ENCODE measurements at places on chromosomes 4 and X.

DNA sequence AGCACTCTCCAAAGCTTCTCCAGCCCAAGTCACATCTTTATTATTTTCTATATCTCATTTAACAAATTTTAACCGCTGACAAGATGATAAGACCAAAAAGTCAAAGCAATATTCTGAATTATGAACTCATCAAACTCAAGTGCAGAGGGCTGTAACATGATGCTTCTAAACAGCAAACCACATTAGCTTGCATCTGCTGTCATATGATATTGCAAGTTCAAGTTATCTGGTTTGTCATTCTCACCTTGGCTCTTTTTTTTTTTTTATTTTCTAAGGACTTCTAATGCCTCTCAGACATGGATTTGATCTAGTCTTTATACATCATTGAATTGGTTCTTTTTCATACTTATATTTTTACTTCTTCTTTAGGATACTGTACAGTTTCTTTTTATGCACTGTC lies 93.4 kb downstream of the SLC10A7 start:
- DNase-seq: no peak

- peak; percentile 21 for DNase-seq
Observed at GRCh38 chr4:25908491-25908901, 5.5 kb upstream of the SMIM20 start.

DNA sequence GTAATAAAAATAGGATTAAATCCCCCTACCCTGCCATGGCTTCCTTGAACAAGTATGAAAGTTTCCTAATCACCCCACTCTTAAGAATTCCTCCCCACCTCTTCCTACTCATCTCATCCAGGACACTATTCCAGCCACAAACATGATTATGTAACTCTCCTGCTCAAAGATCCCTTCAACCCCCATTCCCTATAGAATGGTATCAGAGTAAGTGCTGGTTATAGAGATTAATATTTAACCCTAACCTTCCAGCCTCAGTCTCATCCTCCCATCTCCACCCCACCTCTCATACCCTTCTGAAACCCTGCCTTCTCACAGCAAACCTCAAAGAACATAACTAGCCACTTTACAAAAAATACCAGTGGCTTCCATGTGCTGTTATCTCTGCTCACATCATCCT lies 155.1 kb downstream of the PPP3CA start:
- no peak for DNase-seq

DNA sequence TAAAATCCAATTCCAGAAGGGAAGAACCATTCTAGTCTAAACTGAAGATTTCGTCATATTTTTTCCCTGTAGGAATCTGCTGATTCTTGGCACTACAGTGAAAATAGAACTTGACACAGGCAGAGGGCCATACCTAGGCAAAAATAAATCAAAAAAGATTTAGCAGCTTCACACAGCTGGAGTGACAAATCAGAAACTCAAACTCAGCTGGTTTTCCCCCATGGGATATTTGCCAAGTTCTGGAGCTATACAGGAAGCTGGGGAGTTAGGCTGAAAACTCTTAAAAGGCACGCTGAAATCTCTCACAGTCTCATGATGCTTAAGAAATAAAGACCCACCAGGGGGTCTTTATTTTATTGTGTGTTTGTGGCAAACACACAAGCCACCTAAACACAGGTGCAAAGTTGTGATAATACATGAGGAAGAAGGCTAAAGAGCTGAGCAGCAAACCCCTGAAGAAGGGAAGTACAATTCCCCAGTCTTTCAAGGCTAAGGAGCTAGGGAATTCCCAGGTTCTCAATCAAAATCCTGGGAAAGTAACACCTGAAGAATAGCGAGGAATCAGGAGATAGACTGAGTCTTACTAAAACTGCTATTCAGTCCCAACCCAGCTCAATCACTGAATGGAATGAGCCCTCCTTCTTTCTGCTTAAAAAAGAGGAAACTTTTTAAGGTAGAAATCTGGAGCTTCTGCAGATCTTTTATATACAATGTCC lies 32.1 kb upstream of the BEND2 start:
- no peak for DNase-seq

- DNase-seq: peak; percentile 44
Observed at GRCh38 chr4:7771541-7772507, 167.8 kb downstream of the AFAP1 start.

DNA sequence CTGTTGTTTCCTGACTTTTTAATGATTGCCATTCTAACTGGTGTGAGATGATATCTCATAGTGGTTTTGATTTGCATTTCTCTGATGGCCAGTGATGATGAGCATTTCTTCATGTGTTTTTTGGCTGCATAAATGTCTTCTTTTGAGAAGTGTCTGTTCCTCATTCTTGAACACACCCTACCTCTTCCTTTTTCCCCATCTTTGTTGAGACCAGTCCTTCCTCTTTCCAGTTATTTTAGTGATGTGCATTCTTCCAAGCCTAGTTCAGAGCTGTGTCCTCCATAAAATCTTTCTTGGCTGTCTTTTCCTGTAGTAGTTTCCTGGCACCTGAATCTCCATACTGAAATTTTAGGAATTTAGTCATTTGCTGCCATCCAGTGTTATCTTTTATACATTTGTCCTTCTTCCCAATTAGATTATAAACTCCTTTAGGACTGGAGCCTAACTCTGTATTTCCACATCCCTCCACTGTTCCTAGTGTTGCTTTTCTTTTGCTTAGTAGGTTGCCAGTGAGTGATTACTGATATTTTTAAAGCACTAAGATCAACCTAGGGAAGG lies 11.4 kb downstream of the FHIP1A start:
- DNase-seq: peak; percentile 72

DNA sequence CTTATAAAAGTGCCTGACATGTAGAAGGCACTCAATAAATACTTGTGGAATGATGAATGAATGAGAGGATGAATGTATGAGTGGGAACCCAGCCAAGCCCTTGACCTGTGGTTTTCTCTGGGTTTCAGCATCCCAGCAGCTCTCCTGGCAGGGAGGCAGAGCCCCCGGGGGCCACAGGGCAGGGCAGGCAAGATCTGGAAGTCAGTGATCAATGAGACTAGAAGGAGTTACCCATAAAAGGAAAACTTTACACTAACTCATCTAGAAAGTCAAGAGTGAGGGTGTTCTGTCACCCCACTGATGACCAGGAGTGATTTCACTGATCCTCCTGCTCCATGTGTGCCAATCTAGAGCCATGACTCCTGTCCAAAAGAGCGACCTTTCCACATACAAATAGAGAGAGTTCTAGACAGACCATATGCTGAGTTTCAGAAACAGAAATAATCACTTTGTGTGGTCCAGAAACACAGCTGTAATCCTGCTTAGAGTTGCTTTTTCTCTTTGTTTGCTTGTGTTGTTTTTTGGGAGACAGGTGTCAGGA lies 37.4 kb downstream of the MGARP start:
- no peak for DNase-seq

- DNase-seq: peak; percentile 90
Observed at GRCh38 chr4:184896868-184897715, 71.3 kb upstream of the ACSL1 start.

DNA sequence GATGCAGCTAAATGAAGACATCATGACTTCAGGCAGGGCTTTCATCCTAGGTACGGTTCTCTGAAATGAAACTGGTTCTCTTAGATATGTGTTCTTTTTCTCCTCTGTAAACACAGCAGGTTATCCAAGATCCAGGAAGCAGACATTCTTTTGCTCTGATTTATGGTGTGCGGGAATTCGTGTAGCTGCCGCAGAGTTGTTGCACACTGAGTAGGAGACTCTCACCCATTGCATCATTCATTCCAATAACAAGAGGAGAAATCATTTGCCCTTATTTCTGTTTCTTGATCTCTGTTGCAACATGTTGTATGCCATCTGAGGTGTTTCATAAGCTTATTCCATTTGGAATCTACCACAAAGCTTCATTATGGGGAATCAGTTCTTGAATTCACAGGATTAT lies 133.6 kb upstream of the VCX2 start:
- DNase-seq: no peak

- no peak for DNase-seq
Observed at GRCh38 chr4:101345596-101346350, 1.6 kb downstream of the PPP3CA start.

GRCh38 chrX:150635952-150636351 lies 57.2 kb upstream of the MTMR1 start:
- no peak for DNase-seq

- no peak for DNase-seq
Observed at GRCh38 chr4:3365326-3365725, 72.5 kb downstream of the RGS12 start.

DNA sequence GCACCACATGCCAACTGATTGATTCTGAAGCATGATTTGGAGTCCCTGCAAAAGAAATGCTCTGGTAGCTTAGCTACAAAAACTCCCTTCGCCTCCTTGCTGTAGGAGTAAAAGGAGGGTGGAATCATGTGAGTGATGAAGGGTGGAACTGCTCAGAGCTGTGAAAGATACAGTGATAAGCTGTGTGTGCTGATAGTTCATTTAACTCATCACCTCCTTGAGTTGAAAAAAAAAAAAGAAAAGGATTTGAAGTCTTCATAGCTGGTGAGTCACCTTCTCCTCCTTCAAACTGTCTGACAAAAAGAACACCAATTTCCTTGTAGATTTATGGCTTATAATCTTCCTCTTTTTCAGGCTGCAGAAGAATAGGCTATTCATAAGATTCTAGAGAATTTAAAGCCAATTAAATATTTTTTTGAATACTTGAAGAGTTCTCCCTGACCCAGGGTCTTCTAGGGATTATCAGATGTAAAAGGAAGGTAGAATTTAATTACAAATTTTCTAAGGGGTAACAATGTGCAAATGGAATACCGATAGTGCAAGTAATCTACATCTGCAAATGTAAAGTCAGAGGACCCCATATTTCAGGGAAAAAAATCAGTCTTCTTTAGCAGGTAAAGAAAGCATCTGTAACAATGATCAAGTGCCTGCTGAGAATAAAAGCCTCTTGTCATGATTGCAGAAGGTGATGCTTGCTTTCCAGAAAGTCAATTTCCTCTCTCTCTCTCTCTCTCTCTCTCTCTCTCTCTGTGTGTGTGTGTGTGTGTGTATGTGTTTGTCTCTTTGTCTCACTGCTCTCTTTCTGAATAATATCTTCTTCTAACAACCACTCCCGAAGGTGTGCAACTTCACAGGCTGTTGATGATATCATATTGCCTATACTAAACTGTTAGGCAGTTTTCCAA lies 208.8 kb upstream of the VEGFC start:
- DNase-seq: peak; percentile 88

GRCh38 chrX:29257521-29257920 lies 670.3 kb downstream of the IL1RAPL1 start:
- no peak for DNase-seq

DNA sequence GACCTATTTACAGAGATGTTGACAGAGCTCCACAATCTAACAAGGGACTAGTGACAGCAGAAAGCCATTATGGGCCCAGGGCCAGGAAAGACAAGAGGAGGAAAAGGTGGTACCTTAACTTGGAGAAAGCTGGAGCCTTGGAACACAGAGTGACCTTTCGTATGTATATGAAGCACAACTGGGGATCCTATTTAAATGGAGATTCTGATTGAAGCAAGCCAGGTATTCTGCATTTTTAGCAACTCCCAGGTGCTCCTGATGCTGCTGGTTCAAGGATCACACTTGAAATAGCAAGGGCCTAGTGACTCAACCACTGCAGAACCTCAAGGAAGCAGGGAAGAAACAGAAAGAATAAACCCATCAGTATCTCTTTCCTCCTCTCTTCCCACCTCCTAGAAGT lies 99.4 kb downstream of the TMEM47 start:
- no peak for DNase-seq

- DNase-seq: no peak
Observed at GRCh38 chr4:165799384-165799815, 73.6 kb upstream of the TLL1 start.

- DNase-seq: no peak
Observed at GRCh38 chrX:115177932-115178331, 11.3 kb upstream of the RBMXL3 start.

- peak; percentile 50 for DNase-seq
Observed at GRCh38 chr4:102625232-102625930, 124.2 kb downstream of the NFKB1 start.

DNA sequence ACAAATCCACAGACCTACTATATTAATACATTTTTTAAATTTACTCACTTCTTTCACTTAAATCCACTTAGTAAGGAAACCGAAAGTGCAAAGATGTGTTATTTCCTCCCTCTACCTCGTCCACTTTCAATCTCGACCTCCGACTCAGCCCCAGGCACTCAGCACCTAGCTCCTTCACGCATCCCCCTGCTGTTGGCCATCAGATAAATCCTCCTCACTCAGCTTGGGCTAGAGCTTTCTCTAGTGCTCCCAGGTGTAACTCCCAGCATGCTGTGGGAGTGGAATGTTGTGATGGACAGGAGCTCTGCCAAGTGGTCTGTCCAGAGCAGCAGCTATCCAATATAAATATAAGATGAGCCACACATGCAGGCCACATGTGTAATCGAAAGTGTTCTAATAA lies 26.7 kb upstream of the TEC start:
- no peak for DNase-seq

DNA sequence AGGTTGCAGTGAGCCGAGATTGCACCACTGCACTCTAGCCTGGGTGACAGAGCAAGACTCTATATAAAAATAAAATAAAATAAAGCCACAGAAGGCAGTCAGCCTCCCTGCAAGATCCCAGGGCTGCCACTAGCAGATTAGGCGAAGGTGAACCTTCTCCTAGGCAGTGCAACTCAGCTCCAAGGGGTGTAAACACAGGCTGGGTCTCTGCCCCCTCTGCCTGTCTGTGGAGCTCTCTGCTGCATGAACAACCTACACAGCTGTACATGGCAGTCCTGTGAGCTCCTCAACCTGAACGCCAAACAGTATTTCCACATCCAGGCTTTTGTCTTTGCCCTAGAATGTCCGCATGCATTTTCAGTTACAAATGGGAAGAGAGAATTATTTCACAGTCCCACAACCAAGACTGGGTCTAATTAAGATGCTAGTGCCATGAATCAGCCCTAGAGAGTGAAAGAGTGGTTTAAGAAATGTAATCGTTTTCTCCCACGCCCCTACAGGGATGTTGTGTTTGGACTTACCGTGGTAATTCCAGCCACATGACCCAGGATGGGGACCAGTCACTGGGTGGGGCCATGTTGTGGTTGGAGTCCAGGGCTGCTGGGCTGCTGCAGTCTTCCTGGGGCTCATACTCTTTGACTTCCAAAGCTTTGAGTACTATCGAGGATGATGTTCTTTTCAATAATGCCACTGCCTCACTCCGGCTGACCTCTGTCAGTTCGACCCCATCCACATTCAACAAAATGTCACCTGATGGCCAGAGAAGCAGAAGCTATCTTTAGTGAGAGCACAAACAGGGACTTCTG lies 99.0 kb downstream of the FIP1L1 start:
- DNase-seq: peak; percentile 11

DNA sequence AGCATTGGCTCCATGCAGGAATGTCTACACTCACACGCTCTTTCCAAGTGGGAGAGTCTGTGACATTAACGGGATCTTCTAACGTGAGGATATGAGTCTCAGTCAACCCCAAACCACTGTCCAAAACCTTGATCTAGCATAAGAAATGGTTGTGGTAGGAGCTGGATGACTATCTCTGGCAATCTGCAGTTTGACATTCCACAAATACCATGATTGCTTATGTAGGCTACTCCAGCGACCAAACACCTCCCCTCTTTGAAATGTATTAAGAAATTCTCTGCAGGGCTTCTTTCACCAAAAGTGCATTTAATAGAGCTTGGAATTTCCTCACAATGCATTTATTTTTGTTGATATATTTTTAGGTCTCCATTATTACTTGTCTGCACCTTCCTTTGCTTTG lies 14.1 kb upstream of the STX18 start:
- DNase-seq: no peak

All from MV-4-11 (cell line).